ENCODE measurements at places on chromosomes 12 and 14.

DNA sequence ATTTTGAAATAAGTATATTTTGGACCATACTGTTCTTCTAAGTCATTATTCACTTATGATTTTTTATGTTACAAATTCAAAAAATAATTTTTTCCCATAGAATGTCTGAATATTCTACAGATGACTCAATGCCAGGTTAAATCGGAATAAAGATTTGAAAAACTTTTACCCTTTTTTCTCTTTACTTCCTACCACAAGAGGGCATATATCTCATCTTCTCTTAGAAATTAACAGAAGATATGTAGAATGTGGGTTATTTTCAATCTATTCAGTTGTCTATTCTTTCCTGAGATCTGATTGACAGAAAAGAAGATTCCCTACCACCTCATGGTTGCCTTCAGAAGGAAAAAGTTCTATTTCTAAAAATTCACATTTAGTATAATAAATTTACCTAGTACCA is 53.0 kb upstream of the KITLG start:
- DNase-seq, result no peak

GRCh38 chr14:73741386-73741875 is 27.2 kb upstream of the PNMA1 start:
- DNase-seq, result peak; percentile 42

DNA sequence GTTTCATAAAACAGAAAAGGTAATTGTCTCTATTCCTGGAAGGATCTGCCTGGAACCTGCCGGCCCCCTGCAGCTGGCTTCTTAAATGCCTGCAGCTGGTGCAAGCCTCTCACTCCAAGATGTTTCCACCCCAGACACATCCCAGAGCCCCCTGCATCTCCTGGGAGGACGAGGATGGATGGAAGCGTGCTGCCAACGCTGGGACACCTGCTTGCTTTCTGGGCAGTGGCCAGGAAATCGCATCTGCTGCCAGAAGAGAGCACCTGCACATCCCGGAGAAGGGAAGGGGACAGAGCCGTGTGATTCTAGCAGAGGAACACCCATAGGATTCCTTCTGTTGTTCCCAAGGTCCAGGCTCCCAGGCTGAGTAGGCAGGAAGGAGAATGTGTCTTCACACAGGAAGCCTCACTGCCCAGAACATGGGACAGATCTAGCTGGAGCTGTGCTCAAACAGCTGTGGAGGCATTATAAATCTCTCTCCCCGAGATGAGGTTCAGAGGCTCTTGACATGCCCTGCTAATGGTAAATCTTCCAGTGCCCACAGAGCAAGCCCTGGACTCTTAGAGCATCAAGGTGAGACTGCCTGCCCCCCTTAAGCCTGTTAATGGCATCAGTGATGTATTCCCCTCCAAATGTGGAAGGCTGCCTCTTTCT is 138.8 kb upstream of the MAP1LC3B2 start:
- no peak for DNase-seq

DNA sequence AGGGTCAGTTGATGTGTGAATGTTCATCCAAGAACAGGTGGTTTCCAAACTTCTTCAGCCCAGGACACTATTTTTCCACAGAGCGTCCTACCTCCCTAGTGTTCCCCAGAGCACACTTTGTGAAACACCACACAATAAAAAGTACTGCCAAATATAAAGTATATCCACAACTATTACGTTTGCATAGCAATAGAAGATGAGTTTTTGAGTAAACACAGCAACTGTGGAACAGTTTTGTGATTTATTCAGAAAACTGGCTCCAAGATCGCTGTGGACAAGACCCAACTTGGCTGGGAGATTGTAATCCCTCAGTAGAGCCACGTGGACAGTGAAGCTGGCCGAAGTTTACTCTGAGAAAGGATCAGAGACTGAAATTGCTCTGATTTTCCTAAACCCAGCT is 14.5 kb upstream of the MAP1LC3B2 start:
- DNase-seq, result no peak

GRCh38 chr14:53432378-53432802 is 279.3 kb upstream of the DDHD1 start:
- no peak for DNase-seq

All from stimulated activated CD4-positive, alpha-beta T cell treated with anti-CD3 and anti-CD28 coated beads, Interleukin-15, amount 100 ng/mL, for 1 hour (primary cell).